ENCODE measurements at places on chromosomes 4 and X. TPM values are rescaled to one million over a fixed set of nuclear protein-coding genes. Genes with fewer than 3 reads are reported as not detected.

DNA sequence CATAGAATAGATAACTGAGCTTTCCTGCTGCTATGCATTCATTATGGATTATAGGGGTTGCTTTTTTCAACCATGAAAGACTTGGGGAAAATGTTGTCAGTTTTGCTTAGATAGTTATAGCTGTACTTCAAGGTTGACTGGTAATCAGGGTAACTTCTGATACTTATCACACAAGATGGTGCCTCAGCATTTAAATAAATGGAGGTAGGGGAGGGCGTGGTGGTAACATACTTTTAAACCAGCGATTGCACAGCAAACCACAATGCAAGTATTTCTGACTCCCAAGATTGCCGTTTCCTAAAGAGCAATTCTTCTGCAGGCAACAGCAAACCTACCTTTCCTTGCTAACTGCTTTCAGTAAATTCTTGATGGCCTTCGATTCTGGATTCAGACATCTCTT lies 1.3 kb downstream of the CXCL10 start:
- no peak for DNase-seq

GRCh38 chr4:89725268-89725667 lies 111.7 kb downstream of the SNCA start:
- no peak for DNase-seq

DNA sequence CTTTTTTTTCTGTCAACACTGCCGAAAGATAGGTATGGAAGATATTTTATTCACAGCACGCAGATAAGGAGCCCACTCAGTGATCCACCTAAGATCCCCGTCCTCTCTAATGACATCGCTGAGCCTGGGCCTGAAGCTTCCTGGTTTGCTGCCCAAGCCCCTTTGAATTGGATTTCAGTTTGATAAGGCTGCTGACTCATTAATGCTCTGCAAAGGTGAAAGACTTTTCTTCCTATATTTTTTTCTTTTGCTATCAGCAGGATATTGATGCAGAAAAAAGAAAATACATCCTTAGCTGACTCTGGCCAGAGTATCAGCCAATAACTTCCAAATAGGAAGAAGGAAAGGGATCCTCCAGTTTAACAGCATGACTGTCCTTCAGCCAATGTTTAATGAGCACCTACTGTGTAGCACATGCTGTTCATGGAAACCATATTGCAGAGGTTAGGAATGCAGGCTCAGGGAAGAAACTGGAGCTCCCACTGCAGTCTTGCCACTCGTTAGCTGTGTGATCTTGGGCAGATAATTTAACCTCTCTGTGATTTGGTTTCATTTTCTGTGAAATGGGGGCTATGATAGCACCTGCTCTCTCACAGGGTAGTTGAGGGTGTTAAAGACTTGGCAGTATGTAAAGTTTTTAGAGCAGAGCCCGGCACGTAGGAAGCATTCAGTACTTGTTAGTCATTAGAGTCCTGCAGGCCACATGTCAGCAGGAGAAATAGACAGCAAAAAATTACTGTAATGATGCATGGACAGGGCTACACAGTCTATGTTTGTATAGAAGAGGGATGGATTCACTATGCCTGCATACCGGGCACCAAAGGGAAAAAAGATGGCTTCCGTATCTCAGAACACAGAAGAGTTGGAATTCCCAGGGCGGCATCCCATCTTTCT lies 39.3 kb downstream of the EVC start:
- no peak for DNase-seq

- no peak for DNase-seq
Observed at GRCh38 chr4:184715526-184715925, 18.4 kb downstream of the CENPU start.

DNA sequence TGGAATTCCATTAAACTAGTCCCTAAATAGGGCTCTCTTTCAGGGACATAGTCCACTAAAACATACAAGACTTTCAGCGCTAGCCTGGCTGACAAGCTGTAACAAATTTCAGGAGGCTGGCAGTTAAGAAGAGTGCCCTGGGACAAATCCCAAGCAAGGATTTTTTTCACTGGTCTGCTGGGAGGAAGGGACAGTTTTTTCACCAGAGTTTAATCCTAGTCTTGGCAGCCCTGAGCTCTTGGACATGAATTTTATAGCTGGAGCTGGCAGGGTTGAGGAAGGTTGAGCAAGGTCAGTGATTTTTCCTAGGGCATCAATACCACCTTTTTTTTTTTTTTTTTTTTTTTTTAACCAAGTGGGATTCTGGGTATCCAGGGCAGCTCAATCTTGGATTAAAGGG lies 184.4 kb downstream of the SH2D1A start:
- no peak for DNase-seq

DNA sequence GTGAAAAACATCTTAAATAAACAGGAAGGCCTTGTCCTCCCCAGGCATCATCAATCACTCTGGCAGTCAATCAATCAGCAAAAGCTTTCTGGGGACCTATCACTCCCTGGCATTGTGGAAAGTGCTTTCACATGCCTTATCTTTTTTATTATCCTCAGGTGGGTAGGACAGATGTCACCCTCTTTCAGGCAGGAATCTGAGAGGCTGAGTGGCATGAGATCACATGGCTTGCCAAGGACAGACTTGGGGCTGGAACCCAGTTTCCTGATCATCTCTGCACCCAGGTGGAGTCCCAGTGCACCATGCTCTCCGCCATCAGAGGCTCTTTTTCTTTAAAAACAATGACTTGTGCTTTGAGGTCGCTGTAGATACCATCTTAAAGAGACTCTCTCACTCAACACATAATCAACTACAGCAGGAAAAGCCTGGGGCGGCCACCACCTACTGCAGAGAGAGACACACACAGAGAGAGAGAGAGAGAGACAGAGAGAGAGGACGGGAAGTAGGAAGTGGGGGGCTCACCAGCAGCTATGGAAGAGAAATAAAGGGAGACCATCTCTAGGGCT lies 282.7 kb downstream of the PTTG2 start:
- DNase-seq, result no peak

GRCh38 chr4:147927377-147928137 lies 195.7 kb downstream of the ARHGAP10 start:
- no peak for DNase-seq

GRCh38 chrX:100408713-100409609 lies 1.1 kb downstream of the PCDH19 start:
- DNase-seq, result no peak

DNA sequence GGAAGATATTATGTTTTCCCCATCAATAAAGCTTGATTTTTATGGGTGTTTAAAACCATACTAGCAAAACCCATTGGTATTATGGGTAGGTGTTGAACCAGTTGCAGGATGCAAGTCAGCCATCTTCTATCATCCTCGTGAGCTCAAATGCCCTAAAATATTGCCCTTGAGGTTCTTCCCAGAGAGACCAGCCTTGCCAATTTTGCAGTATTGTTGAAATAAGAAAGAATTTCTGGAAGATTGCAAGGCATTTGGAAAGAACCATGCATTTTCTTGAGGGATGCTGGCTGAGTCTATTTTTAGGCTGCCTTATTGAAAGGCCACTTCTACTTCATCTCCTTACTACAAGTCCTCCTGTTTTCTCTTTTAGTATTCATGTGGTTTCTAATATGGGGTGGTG lies 60.9 kb upstream of the SOD3 start:
- DNase-seq, result no peak

DNA sequence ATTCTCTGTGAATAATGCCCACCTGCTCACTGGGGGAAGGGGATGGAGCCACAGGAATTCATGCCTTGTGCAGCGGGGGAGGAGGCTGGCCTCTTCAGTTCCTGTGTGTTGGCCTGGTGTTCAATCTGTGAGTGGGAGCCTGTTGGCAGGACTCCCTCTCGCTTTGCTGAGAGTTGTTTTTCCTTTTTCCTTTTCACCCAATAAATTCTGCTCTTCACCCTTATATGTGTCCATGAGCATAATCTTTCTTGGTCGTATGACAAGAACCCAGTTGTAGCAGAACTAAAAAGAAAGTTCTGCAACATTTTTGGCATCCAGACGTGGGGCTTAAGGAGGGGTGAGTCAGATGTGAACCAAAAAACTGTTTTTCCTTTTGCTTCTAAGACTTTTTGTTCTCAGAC lies 235.2 kb upstream of the HDX start:
- DNase-seq, result no peak

- peak; percentile 76 for DNase-seq
Observed at GRCh38 chrX:48531358-48531959, 8.1 kb upstream of the TBC1D25 start.

DNA sequence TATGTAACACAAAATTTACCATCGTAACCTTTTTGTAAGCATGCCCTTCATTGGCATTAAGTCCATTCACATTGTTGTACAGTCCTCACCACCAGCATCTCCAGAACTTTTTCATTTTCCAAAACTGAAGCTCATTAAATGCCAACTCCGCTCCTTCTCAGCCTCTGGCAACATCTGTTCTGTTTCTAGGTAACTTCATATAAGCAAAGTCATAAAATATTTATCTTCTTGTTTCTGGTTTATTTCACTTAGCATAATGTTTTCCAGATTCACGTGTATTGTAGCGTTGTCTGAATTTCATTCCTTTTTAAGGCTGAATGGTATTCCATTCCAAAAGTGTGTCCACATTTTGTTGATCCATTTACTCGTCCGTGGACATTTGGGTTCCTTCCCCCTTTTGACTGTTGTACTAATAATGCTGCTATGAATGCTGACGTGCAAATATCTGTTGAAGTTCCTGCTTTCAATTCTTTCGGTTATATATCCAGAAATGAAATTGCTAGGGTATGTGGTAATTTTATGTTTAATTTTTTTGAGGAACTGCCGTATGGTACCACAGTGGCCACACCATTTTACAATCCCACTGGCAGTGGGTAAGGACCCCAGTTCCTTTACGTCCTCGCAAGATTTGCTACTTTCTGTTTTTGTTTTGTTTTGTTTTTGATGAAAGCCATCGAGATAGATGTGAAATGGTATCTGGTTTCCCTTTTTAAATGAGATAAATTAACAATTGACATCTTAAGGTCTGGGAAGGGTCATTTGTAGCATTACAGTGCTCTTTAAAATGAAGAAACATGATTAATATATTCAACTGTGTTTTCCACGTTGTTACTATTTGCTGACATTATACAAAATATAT lies 63.4 kb downstream of the PTTG2 start:
- no peak for DNase-seq

- no peak for DNase-seq
Observed at GRCh38 chr4:79964400-79965211, 108.4 kb downstream of the ANTXR2 start.

DNA sequence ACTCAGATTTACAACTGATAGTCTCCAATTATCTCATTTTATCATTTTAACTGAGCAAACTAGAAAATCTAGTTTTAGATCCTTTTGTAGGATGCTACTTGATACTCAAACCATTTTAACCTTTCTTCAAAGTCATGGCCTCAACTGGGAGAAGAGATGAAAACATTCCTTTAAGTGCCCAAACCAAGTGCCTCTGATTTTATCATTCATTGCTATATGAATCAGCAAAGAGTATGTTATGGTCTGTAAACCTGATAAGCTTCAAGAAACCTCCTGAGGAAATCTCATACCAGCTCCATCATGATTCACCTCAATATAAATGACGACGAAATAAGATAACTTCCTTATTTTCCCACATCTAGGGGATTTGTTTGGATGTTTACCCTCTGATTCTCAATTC lies 119.9 kb downstream of the FAM13A start:
- no peak for DNase-seq

- DNase-seq, result no peak
Observed at GRCh38 chr4:168528131-168528949, 31.5 kb downstream of the PALLD start.

GRCh38 chr4:159069922-159070321 lies 33.0 kb upstream of the RAPGEF2 start:
- DNase-seq, result peak; percentile 41

DNA sequence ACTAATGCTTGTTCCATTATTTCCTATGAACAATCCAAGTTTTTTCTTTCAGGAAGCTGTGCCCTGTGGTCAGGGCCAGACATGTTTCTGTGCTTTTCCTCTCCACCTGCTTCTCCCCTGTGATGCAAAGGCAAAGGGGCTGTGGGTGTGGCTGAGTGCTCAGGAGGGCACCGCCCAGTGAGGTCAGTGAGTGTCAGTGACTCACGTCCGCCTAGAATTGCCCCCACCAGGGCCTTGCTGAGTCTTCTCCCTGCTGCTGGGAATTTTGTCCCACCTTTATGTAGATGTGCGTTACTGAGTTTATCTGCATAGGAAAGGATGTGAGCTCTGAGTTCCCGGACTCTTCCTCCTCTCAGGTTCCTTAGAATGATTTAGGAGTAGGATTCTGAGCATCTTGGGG lies 283.2 kb downstream of the DCHS2 start:
- peak; percentile 25 for DNase-seq

DNA sequence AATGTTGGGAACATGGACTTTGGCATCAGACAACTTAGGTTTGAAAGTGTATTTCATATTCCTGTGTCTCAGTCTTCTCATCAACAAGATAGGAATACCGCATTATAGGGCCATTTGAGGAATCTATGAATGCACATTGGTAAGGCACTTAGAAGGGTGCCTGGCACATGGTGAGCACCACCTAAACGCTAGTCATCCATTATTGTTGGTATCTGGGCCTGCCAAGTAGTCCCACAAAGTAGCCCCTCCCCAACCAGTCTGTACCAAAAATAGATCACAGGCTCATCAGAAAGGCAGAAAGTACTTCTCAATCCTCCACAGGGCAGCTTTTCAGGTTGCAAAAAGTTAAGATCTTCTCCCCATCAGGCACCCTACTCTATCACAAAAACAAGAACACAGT lies 162.3 kb upstream of the KLF3 start:
- DNase-seq, result no peak

DNA sequence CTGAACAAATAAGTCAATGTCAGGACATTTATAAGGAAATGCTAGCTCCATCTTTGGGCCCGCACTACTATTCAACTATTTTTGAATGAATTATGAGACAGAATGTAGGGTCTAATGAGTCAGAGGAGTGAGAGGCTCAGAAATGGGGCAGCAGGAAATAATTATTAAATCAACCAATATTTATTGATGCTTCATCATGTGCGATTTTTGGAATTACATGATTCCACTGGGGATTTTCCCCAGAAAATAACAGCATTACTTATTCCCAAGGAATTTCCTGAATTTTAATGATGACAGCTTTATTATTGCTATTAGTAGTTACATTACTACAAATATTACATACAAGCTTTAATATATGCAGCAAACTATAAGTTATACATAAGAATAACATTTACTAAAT lies 49.3 kb upstream of the PHF8 start:
- DNase-seq, result no peak

DNA sequence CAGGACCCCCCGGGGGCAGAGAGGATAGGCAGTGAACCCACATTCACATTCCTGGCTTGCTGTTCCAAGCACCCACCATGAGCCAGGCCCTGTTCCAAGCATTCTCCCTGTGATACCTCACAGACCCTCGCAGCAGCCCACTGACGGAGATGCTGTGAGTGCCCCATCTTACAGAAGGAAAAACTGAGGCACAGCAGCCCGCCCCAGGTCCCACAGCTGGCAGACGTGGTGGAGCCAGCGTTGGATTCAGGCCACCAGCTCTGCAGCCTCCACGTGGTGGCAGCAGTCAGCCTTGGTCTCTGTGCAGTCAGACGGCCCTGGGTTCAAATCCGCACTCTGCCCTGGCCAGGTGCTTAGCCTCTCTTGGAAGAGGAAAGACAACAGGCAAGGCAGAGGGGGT lies 16.8 kb downstream of the MAN2B2 start:
- DNase-seq, result no peak

SEL1L3 gene
- total RNA-seq, result 164 TPM

S100P gene
- 0.21 TPM for total RNA-seq

RNF150 gene
- total RNA-seq, result 2.4 TPM

NUDT11 gene
- 29.3 TPM for total RNA-seq

CC2D2A gene
- 16.3 TPM for total RNA-seq

PNMA3 gene
- 0.86 TPM for total RNA-seq

SYTL5 gene
- 1.2 TPM for total RNA-seq

WAS gene
- 0.16 TPM for total RNA-seq

SYP gene
- 0.19 TPM for total RNA-seq

PAGE5 gene
- total RNA-seq, result 37.9 TPM
